IPS DF 6.9 (cell line): ENCODE measurements at places on chromosomes 12 and 14.
A peak's percentile ranks its signal among the peaks of the same experiment; 100 is the strongest.

GRCh38 chr14:77186911-77187648 lies 5.5 kb downstream of the TMEM63C start:
- DNase-seq: no peak

DNA sequence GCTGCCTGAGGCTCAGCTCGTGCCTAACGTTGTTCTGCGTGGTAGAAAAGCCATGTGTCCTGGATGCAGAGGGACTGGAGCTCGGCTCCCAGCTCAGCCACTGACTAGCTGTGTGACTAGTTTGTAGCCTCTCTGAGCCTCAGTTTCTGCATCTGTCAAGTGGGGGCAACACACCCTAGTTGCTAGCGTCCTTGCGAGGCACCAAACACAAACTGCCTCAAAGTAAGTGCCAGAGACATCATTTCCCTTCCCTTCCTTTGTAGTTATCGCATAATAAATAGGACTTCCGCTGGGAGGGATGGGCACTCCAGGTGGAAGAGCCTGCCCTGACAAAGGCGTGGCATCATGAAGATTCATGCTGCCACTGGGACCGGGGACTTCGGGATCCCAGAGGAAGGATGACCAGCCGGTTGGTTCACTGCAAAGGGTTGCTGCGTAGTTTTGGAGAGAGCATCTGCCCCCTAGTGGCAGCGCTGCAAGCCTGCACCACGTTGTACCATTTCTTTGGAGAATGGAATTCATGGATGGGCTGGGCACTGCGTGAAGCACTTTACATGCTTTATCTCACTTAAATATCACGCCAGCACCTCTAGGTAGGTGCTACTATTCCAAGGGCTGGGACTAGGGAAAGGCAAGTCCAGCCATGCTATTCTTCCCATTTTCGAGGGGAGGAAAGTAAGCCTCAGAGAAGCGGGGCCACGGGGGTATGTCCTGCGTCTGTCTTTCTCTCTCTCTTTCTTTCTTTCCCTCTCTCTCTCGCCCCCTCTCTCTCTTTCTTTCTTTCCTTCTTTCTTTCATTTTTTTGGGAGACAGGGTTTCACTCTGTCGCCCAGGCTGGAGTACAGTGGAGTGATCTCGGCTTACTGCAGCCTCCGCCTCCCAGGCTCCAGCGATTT lies 4.6 kb downstream of the CCDC197 start:
- peak; percentile 58 for DNase-seq

DNA sequence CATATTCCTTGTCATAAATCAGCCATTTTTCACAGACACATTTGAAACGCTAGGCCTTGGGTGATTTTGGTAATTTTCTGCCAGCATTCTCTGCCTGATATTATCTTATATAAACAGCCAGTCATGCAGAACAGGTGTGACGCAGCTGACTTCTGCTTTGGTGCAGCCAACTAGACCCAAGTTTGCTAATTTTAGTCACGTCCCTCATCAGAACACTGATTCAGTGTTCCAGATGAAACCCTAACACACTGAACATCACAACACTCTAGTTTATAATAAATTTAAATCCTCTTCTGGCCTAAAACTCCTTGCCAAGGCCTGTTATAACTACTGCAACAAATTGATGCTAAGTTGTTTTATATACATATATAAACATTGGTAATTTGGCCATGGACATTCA lies 386.1 kb downstream of the SEC23A start:
- DNase-seq: no peak

GRCh38 chr12:50706606-50707005 lies 57.3 kb upstream of the ATF1 start:
- no peak for DNase-seq

DNA sequence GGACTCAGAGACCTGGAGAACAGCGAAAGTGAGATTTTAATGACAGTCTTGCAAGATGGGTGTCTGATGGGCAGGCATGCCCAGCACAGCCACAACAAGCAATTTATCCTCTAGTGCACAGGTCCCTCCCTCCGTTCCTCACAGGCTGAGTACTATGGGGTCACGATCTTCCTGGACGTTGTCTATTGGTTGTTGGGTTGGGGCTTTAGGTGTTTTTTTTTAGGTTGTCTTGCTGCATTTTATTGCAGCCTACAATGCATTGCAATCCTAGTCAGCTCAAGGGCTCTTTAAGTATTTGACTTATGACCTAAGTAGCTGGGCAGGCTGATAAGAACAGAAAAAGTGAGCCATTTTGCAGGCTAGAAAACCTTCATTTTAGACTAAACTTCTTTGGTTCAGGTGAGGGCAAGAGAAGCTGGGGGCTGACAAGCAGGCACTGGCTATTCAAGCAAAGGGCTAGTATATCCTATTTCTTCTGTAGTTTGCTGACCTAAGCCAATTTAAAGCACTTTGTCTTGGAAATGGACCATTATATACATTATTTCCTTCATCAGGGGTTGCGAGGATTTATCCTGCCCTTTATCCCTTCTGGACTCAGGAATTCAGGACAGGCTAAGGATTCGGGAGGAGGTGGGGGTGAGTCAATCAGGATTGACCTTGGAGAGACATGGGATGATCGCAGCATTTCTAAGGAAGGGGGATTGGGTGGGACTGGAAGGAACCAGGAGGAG lies 6.0 kb downstream of the KRT7 start:
- DNase-seq: no peak

GRCh38 chr14:20970983-20971704 lies 15.9 kb downstream of the RNASE2 start:
- DNase-seq: peak; percentile 77

DNA sequence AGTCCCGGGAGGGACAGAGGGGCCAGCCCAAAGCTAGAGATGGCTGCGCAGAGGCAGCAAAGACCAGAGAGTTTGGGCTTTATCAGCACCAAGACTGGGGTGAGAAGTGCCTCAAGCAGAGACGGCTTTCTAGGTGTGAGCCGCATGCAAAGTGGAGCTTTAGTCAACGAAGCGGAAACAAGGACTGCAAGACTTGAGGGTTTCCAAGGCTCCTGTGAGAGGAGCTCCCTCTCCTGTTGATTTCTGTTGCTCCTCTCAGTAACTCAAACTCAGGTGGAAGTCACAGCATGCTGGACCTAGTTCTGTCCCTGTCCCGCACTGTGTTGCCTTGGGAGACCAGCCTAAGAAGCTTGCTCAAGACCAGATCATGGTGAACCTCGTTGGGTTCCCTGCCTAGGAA lies 327.8 kb downstream of the MED13L start:
- DNase-seq: no peak
